ENCODE measurements at places on chromosomes 12 and 14.

DNA sequence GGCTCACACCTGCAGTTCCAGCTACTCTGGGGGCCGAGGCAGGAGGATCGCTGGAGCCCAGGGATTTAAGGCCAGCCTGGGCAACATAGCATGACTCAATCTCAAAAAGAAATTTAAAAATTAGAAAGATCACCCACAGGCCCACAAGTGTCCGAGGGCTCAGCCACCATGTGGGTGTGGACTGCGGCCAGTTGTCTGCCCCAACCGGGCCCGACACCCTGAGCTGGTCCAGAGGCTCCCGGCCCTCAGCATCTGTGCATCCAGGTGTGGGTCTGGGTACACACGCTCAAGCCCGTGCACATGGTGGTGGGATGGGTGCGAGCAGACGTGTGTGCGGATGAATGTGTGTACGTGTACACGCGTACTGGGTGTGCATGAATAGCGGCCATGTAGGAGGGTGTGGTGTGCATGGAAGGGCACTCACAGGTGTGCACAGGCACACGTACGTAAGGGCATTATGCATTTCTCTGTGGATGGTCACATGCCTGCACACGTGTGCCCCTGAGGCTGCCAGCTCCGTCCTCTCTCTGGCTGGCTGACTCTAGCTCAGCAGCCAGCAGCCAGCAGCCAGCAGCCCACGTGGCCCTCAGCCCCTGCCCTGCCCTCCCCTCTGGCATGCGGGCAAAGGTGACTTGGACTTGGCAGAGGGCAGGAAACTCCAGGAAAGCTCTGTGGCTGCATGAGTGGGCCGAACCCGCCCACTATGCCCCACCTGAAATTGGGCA is 23.3 kb upstream of the NUDT14 start:
- no peak for DNase-seq

DNA sequence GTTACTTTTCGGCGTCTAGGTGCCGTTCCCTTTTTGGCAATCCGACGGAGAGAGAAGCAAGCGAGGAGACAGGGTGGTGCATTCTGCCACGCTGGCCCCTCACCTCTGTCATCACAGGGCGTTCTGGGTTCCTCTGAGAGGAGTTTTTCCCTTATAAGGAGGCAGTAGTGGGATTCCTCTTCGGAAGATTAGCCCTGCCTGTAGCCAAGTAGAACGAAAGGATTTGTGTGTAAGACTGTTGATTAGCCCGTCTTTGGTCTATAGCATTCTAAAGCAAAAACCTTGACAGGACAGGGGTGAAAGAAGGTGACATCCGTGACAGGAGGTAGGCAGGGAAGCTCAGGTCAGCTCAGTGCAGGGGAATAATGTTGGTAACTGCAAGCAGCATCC is 9.1 kb upstream of the NEMF start:
- DNase-seq: no peak

- DNase-seq: no peak
Observed at GRCh38 chr12:3632256-3632655, 120.7 kb downstream of the CRACR2A start.

GRCh38 chr14:65704437-65704836 is 291.9 kb downstream of the FUT8 start:
- DNase-seq: no peak

- no peak for DNase-seq
Observed at GRCh38 chr12:112304436-112304835, 77.8 kb downstream of the HECTD4 start.

DNA sequence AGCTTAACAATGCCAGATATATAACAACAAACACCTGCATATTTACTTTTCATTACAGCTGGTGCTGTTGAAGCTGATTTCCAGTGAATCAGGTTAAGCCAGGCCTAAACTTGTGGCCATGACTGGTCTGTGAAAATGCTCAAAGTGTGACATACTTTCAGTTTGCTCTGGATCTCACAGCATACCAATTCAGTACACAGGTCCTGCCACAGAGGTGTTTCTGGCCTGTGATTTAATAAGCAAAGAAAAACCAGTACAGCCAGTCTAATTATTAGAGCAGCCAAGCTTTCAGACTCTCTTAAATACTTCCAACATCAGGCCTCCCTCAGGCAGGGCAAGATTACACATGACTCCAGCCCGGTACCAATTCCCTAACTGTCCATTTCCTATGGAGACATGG is 27.4 kb upstream of the TMCC3 start:
- no peak for DNase-seq

DNA sequence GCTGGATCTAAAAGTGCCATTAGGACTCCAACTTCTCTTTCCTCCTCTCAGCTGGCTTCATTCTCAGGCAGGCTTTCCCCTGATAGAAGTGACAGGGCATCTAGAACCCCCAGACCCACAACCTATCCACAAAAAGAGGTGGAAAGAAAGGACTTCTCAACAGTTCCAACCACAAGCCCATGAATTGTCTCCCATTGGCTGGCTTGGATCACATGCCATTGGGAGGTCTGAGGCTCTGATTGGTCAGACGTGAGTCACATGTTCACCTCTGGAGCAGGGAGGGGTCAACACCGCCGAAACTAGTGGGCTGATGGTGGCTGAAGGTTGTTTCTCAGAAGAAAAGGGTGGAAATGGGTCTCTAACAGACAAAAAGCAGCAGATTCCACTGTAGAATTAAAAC is 47.2 kb downstream of the DRAM1 start:
- DNase-seq: no peak

DNA sequence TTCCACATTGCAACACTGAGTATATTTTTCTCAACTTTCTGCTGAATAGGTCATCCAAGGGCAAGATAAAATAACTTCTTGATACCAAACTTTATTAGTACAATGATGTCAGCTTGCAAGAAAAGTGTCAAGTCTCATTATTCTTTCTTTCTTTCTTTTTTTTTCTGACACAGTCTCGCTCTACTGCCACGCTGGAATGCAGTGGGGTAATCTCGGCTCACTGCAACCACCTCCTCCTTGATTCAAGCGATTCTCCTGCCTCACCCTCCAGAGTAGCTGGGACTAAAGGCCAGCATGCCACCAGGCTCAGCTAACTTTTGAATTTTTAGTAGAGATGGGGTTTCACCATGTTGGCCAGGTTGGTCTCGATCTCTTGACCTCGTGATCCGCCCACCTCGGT is 523.4 kb downstream of the FSCB start:
- no peak for DNase-seq

DNA sequence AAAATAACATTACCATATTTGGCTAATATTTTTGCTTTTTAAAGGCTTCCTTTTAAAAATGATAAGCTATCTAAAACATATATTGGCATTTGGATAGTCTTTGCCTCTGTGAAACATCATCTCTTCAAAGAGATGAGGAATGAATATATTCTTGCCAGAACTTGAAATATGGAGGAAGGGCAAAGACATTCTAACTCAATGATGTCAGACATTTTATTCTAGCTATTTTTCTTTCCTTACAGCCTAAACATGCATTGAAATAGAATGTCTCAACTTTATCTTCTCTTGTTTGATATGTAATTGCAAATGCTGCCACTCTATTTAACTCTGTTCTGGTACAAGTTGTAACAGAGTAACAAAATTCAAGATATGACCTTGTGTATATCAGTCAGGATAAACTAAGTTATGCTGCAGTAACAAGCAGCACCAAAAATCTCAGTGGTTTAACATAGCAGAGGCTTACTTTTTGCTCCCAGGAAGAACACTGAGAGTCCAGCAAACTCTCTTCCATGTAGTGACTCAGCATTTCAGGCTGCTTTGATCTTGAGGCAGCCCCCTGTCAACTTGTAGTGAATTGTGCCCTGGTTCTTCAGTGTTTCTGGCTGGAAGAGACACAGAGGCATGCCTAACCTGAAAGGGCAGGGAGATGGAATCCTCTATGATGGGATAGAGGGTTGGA is 11.0 kb downstream of the IRAK3 start:
- no peak for DNase-seq

- DNase-seq: no peak
Observed at GRCh38 chr14:68379510-68380328, 413.1 kb downstream of the ZFP36L1 start.

- no peak for DNase-seq
Observed at GRCh38 chr12:31227401-31227981, 98.5 kb downstream of the SINHCAF start.

GRCh38 chr12:81797100-81797499 is 38.0 kb upstream of the PPFIA2 start:
- DNase-seq: no peak

- DNase-seq: no peak
Observed at GRCh38 chr12:101838628-101839323, 8.0 kb upstream of the GNPTAB start.

- no peak for DNase-seq
Observed at GRCh38 chr14:92654239-92654901, 94.1 kb downstream of the LGMN start.

GRCh38 chr12:74227846-74228545 is 309.6 kb upstream of the ATXN7L3B start:
- DNase-seq: no peak

GRCh38 chr12:89901319-89901718 is 192.7 kb upstream of the ATP2B1 start:
- DNase-seq: no peak

DNA sequence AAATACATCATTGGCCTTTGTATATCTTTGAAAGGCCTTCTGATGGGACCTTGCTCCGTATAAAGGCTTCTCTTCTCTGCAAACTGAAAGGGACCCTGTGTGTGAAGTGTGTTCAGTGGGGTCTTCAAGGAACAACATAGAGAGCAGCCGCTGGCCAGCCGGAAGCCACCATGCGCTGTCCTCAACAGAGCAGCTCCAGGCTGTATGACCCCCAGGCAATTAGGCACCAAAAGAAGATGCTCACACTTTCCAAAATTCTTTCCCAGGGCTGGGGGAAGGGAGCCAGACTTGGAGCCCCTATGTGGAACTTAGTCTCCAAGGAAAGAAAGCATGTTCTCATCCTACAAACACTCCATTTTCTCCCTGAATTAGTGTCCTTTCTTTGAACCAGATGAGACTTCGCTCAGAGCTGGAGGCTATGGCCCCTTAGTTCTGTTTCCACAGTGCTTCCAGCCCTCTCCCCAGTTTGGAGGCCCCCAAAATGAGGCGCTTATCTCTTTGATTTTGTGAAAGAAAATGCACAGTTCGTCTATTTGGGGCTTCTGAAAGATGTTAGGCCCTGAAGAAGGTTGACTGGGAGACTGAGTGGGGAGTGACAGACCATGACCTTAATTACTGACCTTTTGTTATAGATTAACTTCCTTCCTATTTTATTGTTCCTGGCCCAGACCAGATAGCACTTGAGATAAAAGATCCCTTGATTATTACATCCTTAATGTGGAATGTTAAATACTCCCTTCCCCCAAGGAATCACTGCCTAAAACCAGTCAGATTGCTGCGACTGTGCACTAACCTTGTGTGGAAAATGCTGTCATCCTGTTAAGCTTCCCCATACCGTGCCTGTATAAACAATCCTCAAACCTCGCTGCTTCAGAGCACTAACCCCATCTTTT is 128.3 kb upstream of the FGD4 start:
- DNase-seq: no peak

DNA sequence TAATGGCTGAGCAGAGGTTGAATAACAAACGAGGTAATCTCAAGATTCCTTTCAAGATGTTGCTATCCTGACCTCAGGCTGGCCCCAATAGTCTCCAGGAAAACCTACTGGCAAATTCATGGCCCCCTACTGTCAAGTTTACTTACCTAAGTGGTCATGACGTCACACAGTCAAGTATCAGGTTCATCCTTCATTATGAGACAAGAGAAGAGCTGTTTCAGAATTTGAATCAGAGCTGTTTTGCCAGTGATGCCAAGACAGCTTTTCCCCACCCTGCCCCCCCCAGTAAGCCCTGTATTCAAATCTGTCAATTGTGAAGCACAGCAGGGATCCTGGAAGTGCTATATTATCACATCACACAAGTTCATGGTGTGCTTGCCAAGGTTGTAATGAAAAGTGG is 509.6 kb downstream of the NOVA1 start:
- no peak for DNase-seq

DNA sequence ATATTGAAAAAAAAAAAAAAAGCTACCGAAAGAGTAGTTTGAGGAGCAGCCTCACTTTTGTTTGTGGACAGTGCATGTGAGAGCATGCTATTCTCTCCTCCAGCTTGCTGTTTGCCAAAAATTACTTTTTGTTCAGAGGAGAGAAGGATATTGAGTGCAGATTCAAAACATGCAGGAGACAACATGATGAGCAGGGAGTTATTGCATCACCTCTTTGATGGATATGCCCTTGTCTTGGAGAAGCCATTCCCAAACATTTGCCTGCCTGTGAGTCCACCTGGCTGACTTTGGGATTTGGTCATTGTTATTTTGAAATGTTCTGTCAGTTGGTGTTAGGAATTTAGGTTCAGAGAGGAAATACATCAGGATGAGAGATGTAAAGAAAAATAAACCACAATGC is 2.4 kb downstream of the C12orf75 start:
- no peak for DNase-seq

DNA sequence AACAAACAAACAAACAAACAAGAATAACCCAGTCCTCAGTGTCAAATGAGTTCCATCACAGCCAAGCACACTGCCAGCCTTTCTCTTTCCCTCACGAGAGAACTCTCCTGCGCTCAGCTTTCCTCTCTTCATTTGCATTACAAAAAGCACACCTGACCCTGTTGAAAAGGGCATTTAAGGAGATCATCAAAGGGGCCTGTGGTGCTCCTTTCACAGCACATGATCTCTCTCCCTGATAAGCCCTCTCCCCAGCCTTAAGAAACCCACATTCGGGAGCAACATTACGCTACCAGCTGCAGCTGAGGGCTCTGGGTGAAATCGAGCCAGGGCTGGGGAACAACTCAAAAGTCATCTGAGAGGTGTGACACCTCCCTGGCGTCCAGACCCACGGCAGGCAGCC is 165.6 kb upstream of the TMCC3 start:
- DNase-seq: no peak

GRCh38 chr12:9391815-9392214 is 183.6 kb upstream of the PZP start:
- no peak for DNase-seq

DNA sequence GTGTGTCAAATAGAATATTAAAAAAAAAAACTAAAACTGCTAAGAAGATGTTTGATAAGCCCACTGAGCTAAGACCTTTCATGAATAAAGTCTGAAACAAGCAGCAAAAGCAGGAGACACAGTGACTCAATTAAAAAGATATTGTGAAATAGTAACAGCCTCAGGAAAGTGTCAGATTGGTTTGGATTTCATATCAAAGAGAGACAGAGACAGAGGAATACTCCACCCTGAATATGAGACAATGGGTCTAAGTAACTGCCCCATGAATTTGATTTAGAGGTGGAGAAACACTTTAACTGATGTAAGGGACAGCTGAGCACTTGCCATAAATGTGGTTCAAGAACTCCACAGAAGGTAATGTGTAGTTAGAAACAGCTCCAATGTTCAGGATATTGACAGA is 277.9 kb upstream of the FOXG1 start:
- DNase-seq: no peak

DNA sequence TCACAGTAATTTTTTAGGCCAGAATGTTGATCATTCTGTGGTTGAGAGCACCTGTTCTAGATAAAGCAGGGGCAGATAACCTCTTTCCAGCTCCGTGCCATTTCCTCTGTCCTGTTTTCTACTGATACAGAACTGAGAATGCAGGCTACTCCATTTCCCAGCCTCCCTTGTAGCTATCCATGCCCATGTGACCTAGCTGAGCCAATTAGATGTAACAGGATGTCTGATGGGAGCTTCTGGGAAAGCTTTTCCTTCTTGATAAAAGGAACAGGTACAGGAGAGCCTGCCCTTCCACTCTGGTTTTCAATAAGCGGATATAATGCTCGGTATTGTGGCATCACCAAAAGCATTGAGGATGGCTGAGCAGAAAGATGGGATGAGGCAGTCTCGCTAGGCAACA is 54.2 kb downstream of the LRRC74A start:
- DNase-seq: no peak

GRCh38 chr14:57420033-57420432 is 29.6 kb downstream of the NAA30 start:
- DNase-seq: no peak
